CD4-positive, alpha-beta T cell (primary cell): ENCODE measurements at places on chromosomes 5 and 9.

DNA sequence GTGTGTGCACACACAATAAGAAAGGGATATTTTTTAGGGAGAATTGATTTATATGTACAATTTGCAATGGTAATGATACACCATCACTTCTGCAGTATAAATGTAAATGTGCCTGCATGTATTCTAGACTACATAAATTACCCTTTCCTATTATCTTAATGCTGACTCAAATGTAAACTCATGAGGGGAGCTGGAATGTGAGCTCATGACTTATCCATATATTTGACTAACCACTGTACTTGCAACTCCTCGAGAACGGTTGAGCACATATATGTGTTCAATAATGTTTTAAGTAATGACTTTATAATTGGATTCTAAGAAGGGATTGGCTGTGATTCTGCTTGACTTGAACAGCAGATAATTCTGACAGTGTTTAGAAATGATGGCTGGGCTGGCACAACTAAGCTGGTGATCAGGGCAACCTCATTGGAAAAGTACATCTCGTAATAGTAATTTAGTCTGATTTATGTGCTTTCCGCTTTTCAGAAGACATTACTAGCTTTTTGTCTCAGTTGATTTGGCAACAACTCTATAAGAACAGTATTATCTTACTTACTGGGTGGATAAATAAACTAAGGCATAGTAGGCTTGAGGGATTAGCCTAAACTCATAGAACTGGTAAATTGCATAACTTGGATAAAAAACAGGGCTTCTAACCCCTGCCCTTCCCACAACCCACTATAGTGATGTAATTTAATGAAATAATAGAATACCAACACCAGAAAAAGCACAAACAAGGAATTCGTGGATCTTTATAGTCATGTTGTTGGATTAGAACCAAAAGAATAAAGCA, 130.2 kb upstream of the SPEF2 start:
- no peak for DNase-seq

DNA sequence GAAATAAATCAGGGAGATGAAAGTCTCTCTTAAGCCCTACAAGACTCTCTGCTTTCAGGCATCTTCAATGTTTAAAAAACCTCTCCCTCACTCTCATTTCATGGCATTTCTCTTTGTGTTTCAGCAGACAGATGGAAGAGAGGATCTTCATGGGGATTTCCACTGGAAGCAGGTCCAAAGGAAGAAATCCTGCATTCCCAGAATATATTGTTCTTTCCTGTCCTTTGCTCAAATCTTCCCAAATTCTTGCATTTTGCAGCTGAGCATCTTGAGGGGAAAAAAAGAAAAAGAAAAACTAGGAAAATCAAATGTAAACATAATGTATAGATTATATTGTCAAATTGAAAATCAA, 382.2 kb downstream of the ENC1 start:
- DNase-seq: no peak

DNA sequence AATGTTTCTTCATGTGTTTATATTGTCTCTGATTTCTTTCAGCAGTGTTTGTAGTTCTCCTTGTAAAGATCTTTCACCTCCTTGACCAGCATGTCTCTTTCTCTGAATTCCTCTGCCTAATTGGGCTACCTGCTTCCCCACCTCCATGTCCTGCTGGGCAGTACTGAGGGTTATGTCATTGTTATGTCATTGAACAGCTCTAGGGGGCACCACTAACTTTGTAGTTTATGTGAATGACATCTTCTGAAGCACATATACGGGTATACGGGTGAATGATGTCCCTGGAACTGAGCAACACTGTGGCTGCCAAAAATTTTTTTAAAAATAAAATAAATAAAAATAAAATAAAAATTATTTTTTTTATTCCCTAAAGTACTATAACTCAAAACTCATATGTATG, 16.9 kb upstream of the SNCAIP start:
- no peak for DNase-seq

GRCh38 chr9:130327070-130327780, 61.7 kb downstream of the HMCN2 start:
- DNase-seq: no peak

DNA sequence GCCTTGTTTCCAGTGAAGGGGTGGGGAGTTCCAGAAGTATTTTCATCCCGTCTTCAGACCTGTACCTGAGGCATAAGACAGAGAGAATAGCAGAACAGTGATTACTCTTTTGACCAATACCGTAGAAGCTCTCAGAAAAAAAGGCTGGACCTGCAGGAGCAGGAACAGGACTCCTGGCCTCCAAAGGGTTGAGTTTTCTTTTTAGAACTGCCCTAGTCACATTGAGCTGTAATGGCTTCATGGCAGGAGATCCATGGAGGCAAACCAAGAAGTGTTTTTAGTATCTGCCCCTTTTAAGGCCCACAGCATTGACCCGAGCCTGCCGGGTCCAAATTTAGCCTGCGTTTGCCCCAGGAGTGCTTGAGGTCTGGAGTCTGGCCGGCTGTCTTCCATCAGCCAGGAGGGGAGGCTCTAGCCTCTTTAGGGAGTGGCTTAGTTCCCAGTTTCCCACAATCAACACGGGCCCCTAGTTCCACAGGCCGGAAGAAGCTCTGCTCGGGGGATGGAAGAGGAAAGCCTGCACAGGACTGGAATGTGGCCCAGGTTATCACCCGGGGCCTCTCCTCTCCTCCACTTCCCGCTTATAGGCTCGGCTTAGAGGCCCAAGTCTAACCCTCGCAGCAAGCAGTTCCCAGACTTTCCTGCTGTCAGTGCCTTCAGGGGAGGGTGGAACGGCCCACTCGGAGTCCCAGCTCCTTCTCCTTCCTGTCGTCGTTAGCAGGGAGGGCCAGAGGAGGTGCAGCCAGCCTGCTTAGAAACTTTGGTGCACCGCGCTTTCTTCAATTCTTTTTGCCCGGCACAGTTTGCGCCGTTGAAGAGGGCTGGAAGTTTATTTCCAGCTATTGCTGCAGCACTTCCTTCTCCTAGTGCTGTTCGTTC, 80.7 kb downstream of the C9orf152 start:
- no peak for DNase-seq

DNA sequence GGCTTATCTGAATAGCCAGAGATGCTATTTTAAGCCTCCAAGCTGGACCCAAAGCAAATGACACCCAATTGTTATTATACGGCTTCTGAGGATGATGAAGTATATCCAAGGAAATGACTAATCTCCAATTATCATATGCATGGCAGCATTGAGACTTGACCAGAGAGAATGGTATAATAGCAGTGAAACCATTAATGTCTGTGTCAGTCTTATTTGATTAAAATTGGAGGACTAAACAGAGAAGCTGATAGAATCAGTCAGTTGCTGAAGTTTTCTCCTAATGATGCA, 200.5 kb downstream of the EFNA5 start:
- DNase-seq: no peak

DNA sequence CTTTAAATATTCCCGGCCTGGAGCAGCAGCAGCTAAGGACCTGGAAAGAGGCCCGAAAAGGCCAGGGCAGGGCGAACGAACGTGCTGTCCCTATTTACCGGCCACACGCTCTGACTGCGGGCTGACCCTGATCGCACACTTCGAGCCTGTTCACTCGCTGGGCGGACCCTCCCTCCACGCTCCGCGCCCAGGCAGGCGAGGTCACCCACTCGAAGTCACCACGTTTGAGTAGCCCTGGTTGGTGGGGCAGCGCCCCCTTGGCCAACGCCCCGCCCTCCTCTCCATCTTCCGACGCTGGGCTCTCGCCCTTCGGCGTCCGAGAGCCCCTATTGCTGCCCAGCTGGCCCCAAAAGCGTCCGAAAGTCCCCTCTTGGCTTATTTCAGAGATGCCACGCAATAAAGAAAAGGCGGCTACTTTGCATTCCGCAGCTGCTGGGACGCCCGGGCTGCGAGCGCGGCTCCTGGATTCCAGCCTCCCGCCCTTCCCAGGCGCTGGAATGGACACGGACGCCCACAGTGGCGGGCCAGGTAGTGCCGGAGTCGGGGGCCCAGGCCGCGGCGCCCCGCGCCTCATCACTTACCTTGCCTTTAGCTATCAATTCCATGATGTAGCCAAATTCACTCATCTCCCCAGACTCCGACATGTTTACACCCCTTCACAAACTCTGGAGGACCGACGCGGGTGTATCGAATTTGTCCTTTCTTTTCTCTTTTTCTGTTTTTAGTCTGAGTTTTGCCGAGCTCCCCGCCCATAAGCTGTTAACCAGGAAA, 9.9 kb upstream of the TRIM36 start:
- no peak for DNase-seq
